GM23248 (cell line): ENCODE measurements at places on chromosomes 12 and 14. TPM values are rescaled to one million over a fixed set of nuclear protein-coding genes. Genes with fewer than 3 reads are reported as not detected.
A peak's percentile ranks its signal among the peaks of the same experiment; 100 is the strongest.

PTCSC3 gene
- not detected in 2 replicates for polyA plus RNA-seq

DNA sequence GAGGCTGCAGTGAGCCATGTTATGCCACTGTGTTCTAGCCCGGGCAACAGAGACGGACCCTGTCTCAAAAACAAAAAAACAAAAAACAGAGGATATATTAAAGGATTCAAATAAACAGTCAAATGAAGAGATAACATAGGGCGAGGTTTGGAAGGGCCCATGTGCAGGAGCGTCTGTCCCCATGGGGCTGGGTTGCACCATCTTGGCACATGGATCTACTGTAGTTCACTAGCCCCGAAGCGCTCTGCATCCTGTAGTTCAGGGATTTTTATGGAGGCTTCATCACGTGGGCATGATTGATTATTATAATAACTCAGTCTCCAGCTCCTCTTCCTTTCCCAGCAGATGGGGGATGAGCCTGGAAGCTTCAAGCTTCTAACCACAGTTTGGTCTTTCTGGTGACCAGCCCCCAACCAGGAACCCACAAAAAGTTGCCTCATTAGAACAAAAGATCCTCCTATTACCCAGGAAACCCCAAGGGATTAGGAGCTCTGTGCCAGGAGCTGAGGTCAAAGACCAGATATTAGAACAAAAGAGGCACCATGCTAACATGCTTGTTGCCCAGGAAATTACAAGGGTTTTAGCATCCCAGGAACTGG lies 59.9 kb downstream of the HCAR2 start:
- DNase-seq: no peak

DNA sequence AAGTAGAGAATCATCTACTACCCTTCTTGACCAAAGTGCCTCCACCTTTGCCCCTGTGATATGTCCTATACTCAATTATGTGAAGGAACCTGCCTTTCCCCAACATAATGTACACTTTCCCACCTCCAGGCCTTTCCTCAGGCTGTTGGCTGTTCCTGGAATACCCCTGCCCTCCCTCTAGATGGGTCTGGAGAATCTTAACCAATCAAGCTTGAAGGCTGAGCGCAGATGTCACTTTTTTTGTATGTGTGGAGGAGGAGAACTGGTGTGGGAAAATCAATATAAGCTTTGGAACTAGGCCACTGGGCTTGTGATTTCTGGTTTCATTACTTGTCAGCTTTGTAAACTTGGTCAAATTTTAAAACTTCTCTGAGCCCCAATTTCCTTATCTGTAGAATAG lies 4.7 kb downstream of the BMAL2 start:
- no peak for DNase-seq

KRT7 gene
- polyA plus RNA-seq: 14.4 and 17.4 TPM in 2 replicates

DNA sequence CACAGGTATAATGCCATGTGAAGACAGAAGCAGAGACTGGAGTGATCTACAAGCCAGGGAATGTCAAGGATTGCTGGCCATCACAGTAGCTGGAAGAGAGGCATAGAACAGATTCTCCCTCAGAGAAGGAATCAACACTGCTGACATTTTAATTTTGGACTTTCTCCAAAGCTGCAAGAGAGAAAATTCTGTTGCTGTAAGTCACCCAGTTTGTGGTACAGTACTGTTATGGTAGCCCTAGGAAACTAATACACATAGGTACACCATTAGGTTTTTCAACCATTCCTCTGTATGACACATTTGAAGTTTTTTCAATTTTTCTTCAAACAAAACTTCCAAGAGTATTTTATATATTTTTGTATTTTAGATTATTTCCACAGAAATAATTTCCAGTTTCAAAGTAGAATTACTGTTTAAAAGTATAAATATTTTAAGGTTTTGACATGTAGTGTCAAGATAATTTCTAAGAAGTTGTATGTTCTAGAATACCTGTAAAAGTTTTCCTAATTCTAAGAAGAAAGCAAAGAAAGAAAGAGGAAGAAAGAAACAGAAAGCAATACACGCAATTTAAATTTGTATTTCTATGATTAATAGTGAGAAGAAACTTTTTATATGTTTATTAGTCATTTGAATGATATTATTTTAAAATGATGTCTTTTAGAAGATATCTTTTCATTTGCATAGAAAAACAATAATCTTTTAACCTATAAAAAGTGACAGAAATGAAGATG lies 64.9 kb upstream of the CATSPERB start:
- DNase-seq: peak; percentile 85

GRCh38 chr12:101018540-101018939 lies 191.5 kb downstream of the SLC5A8 start:
- DNase-seq: peak; percentile 91

- DNase-seq: peak; percentile 35
Measured at GRCh38 chr14:103362780-103363179, 22.4 kb upstream of the MARK3 start.

DNA sequence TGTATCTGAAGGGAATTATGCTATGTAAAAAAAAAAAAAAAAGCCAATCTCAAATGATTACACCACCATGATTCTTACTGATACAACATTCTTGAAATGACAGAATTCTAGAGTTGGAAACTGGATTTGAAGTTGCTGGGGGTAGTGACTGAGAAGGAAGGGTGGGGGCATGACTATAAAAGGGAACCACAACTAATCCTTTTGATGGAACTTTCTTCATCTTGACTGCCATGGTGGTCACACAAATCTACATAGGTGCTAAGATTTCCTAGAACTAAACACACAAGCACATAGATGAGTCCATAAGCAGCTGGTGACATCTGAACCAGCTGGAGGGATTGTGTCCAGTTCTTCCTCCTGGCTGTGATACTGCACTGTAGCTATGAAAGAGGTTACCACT lies 51.4 kb downstream of the CLMN start:
- no peak for DNase-seq

DNA sequence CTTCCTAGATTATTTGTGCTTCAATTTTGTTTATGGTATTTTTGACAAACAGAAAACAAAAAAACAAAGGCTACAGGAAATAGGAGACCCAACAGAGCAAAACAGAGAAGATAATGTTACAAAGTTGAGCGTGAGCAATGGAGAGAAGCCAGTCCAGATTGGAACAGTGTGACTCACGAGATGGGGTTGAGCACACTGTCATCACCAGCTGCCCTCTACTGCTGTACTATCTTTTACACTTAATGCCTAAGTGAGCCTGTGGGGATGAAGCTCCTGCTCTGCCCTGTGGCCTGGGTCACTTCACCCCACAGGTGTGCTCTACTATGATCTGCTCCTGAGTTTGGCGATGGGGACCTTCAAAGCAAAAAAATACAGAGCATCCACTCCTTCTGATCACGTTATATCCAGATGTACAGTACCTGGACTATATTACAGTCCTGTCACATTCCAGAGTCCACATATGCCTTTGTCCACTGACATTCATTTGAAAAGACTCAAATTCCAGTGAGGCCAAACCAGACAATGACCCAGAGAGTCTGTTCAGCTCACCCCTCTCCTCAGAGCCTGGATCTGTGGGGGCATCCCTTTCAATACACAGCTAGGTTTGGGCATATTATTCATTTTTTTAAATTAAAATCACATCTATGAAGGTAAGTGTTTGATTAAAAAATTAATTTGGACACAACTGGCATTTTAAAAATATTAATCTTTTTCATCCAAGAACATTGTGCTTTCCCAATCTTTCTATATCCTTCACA lies 4.4 kb downstream of the IPO8 start:
- DNase-seq: peak; percentile 92
